ENCODE measurements at places on chromosomes 3 and 15.

DNA sequence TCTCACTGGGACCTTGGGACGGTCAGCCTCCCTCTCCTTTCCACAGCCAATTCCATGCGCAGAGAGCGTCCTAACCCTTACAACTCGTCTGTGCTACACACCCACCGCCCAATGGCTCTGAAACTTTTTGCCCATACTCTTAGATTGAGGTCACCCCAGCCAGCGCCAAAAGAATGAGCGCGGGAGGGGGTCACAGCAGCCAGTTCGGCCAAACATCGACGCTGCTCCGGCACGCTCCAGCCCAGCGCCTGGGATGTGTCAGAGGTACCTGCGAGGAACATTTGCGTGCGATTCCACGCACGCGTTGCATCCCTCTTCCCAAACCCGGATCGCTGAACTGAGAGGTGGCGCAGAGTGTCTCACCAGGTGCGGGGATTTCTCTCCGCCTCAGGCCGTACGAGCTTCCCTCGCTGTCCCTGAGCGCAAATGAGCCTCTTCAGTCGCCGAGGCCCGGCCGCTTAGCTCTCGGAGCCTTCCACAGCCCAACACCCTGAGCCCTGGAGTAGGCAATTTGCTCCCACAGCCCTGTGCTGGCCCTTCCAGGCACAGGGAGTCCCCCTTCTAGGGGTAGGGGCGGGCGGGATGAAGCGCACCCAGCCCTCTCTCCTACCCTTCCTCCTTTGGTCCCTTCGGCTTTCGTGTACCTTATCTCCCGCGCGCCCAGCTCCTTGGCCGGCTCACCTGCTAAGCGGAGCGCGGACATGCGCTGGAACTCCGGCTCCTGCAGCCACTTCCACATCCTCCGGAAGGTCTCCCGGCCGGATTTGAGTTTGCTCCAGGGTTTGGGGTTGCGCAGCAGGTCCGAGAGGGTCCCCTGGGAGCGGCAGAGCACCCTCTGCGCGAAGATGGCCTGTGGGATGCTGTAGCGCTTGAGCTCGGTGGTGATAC, 1.8 kb downstream of the ONECUT1 start:
- no peak for DNase-seq

- no peak for DNase-seq
Observed at GRCh38 chr3:168671091-168671490, 575.4 kb upstream of the GOLIM4 start.

GRCh38 chr15:42800731-42801474, 64.0 kb upstream of the CDAN1 start:
- no peak for DNase-seq

DNA sequence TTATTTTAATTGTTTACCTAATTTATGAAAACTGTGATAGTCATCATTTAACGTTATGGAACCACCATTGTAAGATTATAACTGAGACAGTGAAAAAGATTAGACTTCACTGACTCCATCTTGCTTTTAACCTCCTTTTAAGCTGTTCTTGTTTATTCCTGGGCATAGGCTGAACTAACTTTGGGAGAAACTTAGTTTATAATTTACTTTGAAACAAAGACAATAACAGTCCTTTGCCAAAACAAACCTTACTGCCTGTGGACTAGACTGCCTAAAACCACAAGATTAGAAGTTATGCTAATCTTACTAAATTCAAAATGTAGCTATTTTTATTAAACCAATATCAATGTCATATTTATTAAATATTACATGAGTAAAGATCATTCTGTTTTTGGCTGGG, 44.3 kb upstream of the TMEM45A start:
- no peak for DNase-seq

DNA sequence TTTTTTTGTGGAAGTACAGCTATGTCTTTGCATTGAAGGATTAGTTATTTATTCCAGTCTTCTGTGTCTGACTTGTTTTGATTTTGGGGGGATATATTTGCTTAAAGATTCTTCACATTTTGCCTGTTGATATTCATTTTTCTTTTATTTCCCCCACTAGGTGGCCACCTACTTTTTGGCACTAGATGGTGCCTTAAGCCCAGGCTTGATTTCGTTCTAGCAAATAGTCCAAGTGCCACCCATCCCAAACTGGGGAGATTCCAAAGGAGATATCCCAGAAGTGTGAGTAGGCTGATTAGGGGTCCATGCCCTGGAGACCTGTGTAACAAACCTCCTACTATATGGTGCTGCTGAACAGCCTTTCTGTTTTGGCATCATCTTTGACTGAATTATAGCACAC, 80.0 kb upstream of the SPATA16 start:
- DNase-seq: no peak

DNA sequence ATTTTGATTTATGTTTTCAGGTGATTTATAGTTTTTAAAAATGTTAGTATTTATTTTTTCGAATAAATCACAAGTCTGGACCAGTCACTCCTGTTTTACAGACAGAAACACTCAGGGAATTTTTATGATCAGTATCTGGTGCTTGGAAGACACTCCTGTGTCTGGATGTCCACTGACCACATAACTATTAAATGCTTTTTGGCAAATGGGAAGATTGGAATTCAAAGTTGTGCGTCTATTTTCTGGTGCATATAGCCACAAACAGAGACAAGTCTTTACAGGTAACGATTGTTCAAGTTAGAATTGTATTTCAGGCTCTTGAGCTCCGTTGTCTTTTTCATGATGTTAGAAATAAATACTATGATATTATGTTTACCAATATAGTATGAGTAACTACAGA, 12.2 kb downstream of the CP start:
- DNase-seq: no peak

- DNase-seq: no peak
Observed at GRCh38 chr3:54026543-54026942, 95.8 kb upstream of the CACNA2D3 start.

- DNase-seq: no peak
Observed at GRCh38 chr15:48309740-48310139, 21.5 kb upstream of the DUT start.

DNA sequence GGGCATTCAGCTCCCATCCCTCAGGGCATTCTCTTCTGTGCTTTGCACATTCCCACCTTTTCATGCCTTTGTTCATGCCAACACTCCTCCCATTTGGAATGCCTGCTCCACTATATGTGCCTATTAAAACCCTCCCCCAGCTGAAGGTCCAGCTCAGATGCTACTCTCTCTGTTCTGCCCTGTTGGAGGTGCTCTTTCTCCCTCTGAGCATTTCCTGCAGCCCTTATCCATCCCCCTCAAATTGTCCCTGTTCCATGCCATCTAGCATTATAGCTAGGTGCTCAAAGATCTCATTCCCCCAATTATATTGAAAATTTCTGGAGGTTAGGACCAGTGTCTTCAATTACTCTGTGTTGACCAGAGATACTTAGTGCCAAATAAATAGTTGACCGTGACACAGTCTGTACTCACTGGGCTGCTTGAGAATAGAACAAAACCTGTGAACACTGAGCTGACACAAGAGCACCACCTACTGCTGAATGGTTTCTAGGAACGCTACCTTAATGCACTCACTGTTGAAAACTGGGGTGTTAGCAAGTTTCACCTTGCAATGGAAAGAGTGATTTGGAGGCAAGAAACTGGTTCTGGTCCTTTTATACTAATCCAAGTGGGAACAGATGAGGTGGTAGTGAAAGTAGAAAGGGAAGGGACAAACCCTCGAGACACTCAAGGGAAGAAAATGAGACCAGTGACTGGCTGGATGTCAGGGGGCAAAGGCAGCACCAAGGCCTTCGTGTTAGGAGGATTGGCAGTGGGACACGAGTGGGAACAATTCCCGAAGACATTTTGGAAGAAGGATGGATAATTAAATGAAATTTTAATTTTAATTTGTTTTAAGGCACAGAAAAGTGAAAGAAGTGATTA, 289.8 kb upstream of the ROPN1 start:
- DNase-seq: peak; percentile 71

- no peak for DNase-seq
Observed at GRCh38 chr3:102460579-102460978, 25.8 kb downstream of the ZPLD1 start.

- no peak for DNase-seq
Observed at GRCh38 chr3:69690-70089, 126.9 kb upstream of the CHL1 start.

GRCh38 chr3:85760342-85760741, 801.6 kb downstream of the CADM2 start:
- DNase-seq: no peak

- DNase-seq: no peak
Observed at GRCh38 chr3:126352476-126353454, 4.4 kb downstream of the KLF15 start.

DNA sequence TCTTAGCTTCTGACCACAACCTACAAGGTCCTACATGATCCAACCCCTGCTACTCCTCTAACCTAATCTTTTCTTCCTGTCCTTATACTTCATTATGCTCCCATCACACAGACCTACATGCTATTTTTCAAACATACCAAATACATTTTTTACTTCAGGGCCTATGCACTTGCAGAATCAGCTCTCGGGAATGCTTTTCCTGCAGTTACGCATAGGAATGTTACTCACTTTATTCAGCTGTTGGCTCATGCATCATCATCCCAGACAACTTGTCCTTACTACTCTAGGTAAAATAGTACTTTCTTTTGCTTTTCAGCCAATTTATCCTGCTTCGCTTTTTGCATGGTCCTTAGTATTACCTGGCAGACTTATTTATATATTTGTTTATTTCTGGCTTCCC, 105.6 kb downstream of the OXSM start:
- DNase-seq: peak; percentile 39

GRCh38 chr3:14633819-14634424, 17.6 kb upstream of the CCDC174 start:
- DNase-seq: peak; percentile 63

DNA sequence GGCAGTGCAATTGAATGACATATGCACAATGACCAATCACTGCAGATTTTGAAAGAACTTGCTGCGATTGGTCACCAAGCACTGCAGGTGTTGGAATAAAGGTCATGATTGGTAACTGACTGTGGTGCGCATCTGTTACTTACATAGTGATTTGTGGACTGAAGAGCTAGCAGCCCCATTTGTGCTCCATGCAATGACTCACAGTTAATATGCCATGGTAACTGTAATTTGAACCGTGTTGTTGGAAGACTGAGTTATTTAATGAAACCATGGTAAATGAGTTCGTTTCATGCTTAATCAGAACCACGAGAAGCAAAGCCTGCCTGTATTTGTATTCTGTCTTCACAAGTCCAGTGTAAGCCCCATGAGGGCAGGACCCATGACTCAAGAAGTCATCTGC, 220.5 kb downstream of the TJP1 start:
- no peak for DNase-seq

DNA sequence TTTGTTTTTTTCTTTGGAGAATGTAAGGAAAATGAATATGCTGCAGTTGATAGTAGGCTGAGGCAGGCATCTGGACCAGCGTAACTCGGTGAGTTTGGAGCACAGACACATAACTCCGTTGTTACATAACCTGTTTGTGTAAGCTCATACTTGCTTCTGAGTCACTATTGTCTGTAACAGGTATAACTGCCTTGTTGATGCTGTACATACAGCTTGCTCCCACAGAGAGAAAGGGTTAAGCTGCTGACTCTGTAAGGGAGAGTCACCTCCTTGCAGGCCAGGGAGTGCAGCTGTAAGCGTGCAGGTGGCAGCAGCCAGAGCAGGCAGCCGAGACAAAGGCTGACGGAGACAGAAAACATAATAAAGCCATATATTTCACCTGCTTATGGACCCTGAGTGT, 20.4 kb downstream of the RETNLB start:
- DNase-seq: no peak

DNA sequence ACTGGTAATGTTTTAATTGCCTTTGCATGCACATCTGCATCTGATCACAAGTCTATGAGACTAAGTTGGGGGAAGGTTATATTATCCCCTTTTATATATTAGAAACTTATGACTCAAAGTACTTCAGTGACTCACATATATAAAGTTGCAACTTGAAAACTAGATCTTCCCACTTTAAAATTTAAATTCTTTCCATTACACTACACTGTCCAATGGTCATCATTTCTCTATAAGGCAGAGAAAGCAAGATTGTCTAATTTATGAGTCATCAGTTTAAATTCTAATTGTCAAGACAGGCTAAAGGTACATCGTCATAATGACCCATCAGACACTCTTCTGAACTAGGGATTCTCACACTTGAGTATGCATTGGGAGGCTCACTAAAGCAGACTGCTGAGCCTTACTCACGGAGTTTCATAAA, 37.9 kb downstream of the CPA3 start:
- peak; percentile 17 for DNase-seq

DNA sequence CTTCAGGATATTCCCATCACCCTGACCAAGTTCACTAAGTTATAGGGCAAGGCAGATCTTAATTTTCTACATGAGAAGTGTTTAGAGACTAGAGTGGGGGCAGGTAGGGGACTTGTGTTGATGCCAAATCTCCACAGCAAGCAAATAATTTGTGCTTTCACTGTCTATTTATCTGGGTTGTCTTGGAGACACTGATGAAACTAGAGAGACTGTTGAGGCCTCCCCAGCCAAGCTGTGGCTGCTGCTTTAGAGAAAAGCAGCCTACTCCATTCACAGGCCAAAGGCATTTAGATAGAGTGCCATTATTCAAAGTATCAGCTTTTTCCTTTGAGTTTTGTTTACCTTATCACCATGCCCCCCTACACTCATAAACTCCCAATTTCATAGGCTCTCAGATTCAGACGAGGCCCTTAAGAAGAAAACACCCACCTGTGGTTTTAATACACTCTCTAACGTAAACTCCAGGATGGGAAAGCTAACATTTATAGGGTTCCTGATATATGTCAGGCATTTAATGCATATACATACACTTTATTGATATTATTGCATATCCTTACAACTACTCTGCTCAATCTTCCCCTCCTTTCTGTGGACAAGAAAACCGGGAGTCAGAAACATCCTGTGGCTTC, 130.4 kb upstream of the FOXB1 start:
- DNase-seq: no peak

DNA sequence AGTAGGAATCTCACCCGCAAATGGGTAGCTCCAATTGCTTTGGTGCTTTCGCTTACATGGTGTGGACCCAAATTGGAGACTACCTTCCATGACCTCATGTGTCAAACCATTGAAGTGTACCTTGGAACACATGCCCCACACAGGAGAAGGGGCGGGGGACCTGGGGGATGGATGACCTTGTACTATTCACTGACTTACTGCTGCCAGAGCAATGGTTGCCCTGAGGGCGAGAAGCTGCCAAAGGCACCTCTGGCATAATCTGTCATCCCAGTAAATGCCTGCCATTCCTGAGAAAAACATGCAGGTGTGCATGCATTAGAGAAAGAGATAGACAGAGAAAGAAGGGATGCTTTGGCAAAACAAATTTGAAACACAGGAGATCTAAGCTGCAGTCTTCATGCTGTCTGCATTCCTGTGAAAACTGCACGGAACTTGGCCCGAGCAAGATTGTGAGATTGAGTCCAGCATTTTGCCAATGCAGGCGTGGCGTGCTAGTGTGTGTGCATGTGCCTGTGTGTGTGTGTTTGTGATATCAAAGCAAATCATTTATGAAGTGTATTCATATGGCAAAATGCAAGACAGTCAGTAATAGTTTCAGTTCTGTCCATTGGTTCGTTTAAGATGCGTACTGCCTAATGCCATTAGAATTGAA, 219.5 kb upstream of the MDFIC2 start:
- DNase-seq: no peak

DNA sequence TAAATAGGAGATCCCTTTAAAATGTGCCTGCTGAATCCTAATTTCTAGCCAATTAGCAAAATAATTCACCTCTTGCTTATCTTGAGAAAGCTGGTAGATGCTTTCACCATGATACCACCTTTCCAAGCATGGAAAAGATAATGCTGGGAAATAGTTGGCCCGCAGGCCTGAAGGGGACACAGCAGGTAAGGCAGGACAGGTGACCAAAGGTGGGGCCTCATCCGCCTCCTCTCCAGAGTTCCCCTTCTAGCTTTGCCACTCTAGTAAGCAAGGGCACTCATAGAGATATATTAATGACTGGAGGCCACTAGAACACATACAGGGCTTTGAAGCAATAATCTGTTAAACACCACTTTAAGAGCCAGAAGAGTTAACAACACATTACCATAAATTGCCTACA, 45.5 kb downstream of the SATB1 start:
- DNase-seq: no peak
